ENCODE measurements at places on chromosomes 5 and 9. TPM values are rescaled to one million over a fixed set of nuclear protein-coding genes. Genes with fewer than 3 reads are reported as not detected.

EMB gene
- total RNA-seq, result 3.8 TPM

ZNF354B gene
- total RNA-seq, result 22.0 TPM

DNA sequence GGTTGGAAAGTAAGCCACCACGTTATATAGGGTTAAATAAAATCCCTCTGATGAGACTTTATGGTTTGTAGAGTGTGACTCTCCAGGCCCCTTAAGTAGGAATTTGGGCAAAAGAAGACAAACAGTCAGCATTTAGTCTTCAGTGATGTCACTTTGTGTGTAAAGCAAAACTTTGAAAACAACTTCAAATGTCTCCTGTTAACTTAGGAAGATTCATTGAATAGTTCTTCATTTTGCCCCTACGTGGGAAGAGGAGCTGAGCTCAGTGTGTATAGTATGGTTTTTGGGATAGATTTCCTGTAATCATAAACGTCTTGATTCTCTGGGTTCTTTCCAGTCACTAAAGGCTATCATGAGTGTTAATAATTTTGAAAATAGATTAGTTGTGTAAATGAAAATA is 101.3 kb downstream of the GADD45G start:
- H3K27ac ChIP-seq, result no peak overlapping the region
- H3K27me3 ChIP-seq, result no peaks in the 10 kb centered on the region
- no peak for DNase-seq
- no peak overlapping the region for H3K4me3 ChIP-seq

CNTRL gene
- total RNA-seq, result 24.6 TPM

TENT4A gene
- 10.1 TPM for total RNA-seq

DNA sequence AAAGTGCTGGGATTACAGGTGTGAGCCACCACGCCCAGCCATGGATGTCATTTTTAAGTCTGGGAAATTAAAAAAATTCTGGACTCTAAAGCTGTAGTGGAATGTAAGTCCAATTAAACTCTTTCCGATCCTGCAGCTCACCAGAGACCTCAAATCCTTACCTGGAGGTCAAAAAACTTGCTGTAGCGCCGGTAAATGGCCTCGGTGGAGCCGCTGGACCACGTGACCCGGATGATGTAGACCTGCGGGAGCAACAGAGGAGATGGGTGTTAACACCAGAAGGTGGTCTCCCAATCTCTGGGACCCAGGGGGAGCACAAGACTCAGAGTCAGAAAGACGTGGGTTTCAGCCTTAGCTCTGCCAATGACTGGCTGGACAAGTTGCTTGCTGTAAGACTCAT is 32.1 kb downstream of the SH3PXD2B start:
- H3K4me1 ChIP-seq, result peaks cover 21% of the 10 kb centered on the region
- H3K36me3 ChIP-seq, result no peaks in the 10 kb centered on the region
- no peak overlapping the region for H3K27ac ChIP-seq

KCTD16 gene
- total RNA-seq, result 0.66 TPM

DNA sequence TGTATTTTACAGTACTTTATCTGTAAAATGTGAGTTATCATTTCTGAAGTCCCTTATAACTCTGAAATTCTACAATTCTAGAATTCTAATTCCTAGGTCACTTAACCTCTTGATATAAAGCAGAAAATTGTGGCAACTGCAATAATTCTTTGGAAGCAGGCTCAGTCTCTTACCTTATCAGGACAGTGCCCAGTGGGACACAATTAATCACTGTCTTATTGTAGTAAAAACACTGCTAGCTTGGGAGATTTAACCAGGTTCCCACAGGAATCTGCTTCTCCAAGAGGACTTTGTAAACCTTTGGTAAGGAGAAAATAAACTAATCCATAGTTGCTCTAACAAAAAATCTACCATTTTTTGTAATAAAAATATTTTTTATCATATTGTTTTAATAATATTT is 18.3 kb upstream of the SPATA9 start:
- H3K4me3 ChIP-seq, result no peak overlapping the region
- peaks cover 32% of the 10 kb centered on the region for H3K4me1 ChIP-seq
- no peaks in the 10 kb centered on the region for H3K27me3 ChIP-seq

DNA sequence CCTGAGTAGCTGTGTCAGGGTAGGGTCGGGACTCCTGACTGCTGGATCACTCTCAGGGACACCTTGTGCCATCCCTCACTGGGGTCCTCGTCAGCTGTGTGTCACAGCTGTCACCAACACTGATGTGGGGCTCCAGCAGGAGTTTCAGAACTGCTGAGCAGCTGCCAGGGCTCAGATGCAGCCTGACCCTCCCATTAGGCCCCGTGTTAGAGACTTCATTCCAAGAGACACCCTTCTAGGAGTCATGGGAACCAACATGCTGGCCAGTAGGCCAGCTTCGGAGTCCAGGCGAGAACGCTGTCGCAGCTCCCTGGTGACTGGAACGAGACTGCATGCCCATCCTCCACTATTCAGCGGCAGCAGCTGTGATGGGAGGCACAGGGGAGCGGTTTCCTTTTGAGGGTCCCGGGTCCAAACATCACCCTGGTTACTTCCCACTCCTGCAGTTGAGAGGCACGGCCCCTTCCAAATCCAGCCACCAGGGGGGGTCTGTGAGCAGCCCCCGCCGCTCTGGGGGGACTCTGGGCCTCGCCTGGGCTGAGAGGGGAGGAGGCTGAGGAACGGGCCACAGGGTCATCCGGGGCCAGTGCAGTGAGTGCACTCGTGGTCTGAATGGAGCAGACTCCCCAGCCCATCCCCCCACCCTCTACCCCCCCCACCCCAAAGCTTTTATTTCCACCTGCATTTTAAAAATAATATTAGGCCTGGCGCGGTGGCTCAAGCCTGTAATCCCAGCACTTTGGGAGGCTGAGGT is 12.6 kb upstream of the TCF7 start:
- no peaks in the 10 kb centered on the region for H3K27me3 ChIP-seq
- DNase-seq, result peak; percentile 65
- H3K4me3 ChIP-seq, result no peak overlapping the region
- H3K4me1 ChIP-seq, result no peaks in the 10 kb centered on the region
- H3K27ac ChIP-seq, result no peak overlapping the region

DNA sequence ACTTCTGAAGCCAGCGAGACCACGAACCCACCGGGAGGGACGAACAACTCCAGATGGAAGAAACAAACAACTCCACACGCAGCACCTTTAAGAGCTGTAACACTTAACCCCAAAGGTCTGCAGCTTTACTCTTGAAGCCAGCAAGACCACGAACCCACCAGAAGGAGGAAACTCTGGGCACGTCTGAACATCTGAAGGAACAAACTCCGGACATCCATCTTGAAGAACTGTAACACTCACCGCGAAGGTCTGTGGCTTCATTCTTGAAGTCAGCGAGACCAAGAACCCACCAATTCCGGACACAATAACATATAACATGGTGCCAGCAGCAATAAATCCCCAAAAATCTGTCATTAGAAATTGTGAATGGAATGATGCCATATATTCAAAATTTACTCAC is 180.9 kb downstream of the TLE1 start:
- no peak for DNase-seq
- no peak overlapping the region for H3K4me3 ChIP-seq
- H3K36me3 ChIP-seq, result no peaks in the 10 kb centered on the region
- no peaks in the 10 kb centered on the region for H3K27me3 ChIP-seq

DNA sequence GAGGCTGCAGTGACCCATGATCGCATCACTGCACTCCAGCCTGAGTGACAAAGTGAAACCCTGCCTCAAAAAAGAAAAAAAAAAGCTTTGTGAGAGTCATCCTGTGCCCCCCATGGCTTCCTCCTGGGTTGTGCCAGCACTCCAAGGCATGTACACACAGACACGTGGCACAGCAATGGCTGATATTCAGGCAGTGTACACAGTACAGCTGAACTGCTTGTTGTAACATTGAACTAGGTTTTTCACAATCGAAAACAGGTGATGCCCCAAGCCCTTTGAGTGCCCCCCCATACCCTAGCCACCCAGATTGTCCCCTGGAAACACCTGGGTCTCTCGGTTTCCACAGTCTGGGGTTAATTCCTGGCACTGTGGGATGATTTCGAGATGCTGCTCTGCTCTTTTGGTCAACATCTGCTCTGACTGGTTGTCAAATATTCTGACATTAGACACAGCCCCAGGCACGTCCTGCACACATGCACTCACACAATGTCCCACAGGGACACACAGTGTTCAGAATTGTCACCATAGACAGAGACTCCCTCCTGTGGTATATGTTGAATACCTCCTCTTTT is 9.2 kb downstream of the SPINK4 start:
- H3K36me3 ChIP-seq, result peaks cover 9% of the 10 kb centered on the region
- no peak for DNase-seq
- no peaks in the 10 kb centered on the region for H3K27me3 ChIP-seq
- H3K27ac ChIP-seq, result no peak overlapping the region
- no peaks in the 10 kb centered on the region for H3K4me1 ChIP-seq

TMC1 gene
- total RNA-seq, result not detected

TPRN gene
- 26.4 TPM for total RNA-seq

DNA sequence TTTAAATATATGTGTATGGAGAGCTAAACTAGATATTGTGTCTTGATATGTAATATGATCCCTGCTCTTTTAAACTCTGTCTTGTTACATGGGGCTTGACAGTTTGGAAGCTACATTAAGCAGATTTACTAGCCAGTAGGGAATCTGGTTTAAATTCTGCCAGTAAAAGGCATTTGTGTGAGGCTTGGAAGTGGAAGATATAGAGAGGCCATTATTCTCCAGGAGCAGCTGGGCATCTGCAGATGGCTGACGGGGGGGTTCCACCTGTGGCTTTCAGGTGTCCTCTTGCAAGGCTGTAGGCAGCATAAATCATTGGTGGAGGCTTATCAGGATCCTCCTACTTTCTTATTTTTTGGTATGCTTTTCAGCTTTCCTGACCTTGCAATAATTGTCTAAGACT is 179.1 kb upstream of the FBXL7 start:
- H3K36me3 ChIP-seq, result no peaks in the 10 kb centered on the region
- DNase-seq, result no peak
- no peak overlapping the region for H3K27ac ChIP-seq
- no peaks in the 10 kb centered on the region for H3K4me1 ChIP-seq
- no peak overlapping the region for H3K4me3 ChIP-seq

DNA sequence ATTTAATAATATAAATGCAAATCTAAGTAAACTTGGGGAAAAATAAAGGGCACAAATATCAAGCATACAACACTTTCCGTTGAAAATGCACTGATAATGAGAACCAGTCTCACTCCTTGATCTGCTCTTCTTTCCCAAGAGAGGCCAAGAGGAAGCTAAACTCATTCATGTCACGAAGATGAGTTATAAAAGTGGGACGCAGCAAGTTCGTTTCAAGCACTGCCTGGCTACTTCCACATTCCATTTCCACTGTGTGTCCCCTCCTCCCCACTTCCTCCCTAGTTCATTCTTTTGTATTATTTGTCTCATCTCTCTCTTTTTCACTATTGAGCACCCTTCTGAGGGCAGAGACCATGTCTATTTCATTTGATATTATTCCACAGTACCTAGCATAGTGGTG is 158.1 kb downstream of the SLC24A2 start:
- H3K4me1 ChIP-seq, result no peaks in the 10 kb centered on the region
- H3K27me3 ChIP-seq, result no peaks in the 10 kb centered on the region
- DNase-seq, result no peak
- H3K36me3 ChIP-seq, result no peaks in the 10 kb centered on the region
- H3K27ac ChIP-seq, result no peak overlapping the region

GRCh38 chr5:151298063-151298855 is 5.3 kb downstream of the SLC36A3 start:
- H3K27ac ChIP-seq, result no peak overlapping the region
- H3K4me3 ChIP-seq, result no peak overlapping the region
- DNase-seq, result peak; percentile 47
- H3K4me1 ChIP-seq, result no peaks in the 10 kb centered on the region
- H3K27me3 ChIP-seq, result no peaks in the 10 kb centered on the region
- no peaks in the 10 kb centered on the region for H3K36me3 ChIP-seq

DNA sequence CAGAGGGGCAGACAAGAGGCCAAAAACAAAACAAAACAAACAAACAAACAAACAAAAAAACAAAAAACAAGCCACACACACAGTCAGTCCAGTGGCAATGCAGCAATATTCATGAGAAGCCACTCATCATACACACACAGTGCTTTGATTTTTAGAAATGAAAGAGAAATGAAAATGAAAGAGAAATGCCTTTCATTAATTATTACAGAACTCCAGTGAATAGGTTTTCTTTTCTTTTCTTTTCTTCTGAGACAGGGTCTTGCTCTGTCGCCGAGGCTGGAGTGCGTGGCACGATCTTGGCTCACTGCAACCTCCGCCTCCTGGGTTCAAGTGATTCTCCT is 36.9 kb downstream of the SPRY4 start:
- no peaks in the 10 kb centered on the region for H3K36me3 ChIP-seq
- peaks cover 18% of the 10 kb centered on the region for H3K4me1 ChIP-seq
- H3K27me3 ChIP-seq, result no peaks in the 10 kb centered on the region
- H3K4me3 ChIP-seq, result no peak overlapping the region
- no peak for DNase-seq

ARSI gene
- 3.3 TPM for total RNA-seq

DNA sequence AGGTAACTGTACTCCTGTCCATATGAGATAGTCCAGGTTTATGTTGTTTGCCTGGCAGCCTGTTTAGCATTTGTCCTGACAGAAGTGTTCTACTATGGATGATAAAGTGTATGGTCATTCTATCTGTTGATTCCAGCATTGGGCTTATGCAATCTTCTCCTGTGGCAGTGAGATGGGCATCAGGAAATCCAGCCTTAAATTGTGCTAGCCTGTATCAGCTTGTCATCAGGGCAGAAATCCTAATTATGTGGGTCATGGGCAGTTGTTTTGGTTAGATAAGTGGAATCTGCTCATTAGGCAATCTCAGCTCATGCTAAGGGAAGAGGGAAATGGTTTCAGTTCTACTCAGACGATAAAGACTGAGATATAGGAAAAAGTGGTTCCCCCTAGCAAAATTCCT is 247.4 kb upstream of the CHD1 start:
- H3K27me3 ChIP-seq, result no peaks in the 10 kb centered on the region
- H3K27ac ChIP-seq, result no peak overlapping the region
- no peak for DNase-seq
- H3K4me3 ChIP-seq, result no peak overlapping the region
- peaks cover 8% of the 10 kb centered on the region for H3K4me1 ChIP-seq

DNA sequence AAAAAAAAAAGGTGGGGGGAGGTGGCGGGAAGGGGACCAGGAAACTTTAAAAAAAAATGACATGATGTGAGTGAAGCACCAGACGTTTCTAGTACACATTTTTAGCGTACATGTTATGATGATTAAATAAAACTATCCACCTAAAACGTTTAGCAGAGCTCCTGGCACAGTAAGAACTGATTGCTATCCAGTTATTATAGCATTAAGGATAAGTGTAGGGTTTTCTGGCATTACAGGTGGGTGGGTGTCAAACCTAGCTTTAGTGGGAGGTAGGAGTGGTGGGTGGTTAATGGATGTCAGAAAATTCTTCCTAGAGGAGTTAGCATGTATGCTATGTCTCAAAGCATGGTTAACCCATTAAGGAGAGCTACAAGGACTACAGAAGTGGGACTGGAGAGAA is 2329.5 kb downstream of the MAT2B start:
- no peak overlapping the region for H3K4me3 ChIP-seq
- no peaks in the 10 kb centered on the region for H3K4me1 ChIP-seq
- no peak overlapping the region for H3K27ac ChIP-seq

CDH9 gene
- not detected for total RNA-seq

DNA sequence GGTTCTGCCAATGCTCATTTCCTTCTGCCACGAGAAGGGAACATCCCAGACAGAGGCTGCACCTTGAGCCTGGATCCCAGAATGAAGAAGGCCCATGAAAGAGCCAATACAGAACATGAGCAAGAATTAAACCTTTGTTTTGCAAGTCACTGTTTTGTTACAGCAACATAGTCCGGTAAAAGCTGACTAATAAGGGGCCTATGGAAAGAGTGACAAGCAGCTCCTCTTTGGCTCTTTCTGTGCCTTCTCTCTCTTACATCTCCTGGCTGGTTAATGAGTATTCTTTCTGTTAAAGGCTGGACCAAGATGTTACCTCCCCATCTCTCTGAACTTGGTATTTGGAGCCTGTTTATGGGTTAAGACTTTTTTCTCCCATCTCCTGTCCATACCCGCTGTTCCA is 10.8 kb downstream of the GFRA3 start:
- no peak overlapping the region for H3K4me3 ChIP-seq
- no peak for DNase-seq

MYMK gene
- total RNA-seq, result not detected

SARDH gene
- 16.9 TPM for total RNA-seq
